K562 (cell line): ENCODE measurements at places on chromosomes 7 and 10. TPM values are rescaled to one million over a fixed set of nuclear protein-coding genes. Genes with fewer than 3 reads are reported as not detected.
A peak's percentile ranks its signal among the peaks of the same experiment; 100 is the strongest.

DNA sequence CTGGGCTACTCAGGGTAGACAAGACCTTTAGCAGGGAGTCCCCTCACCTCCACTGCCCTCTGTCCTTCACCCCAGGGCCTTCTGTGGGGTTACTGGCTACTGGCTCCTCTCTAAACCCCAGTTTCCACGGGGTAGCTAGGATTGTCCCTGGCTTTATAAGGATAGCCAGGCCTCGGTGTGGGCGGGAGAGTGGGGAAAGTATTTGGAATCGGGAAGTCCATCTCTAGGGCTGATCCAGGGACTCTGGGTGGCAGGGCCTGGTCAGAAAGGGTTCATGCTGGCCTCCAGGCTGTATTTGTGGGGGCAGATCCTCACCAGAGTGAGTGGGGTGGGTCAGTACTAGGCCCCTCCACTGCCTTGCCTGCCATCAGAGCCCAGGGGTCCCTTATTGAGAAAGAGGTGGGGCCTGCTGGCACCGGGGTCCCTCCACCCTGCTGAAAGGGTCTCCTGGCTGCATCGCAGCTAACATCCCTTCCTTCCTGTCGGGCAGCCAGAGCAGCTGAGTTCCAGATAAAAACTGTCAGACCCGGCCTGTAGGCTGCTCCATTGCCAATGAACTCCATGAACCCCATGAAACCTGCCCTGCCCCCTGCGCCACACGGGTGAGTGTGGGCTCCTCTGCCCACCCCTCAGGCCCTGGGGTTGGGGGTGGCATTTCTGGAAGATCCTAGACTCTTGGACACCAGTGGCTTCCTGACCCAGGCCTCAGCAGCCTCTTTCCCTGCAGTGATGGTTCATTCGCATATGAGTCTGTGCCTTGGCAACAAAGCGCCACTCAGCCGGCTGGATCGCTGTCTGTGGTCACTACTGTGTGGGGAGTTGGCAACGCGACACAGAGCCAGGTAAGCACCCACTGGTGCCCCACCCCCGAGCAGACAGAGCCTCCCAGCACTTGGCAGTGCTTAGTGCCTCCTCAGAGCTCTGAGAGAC lies 7.3 kb downstream of the ZMIZ2 start:
- DNase-seq = no peak
- H3K27ac ChIP-seq = no peak overlapping the region
- H3K4me3 ChIP-seq = no peak overlapping the region
- H3K4me1 ChIP-seq = peaks cover 31% of the 10 kb centered on the region

- H3K4me1 ChIP-seq = peaks cover 16% of the 10 kb centered on the region; the same call in 2 of the 3 replicates
- H3K27me3 ChIP-seq = no peaks in the 10 kb centered on the region
Observed at GRCh38 chr10:100986952-100987684, at the start of the genes MRPL43 and TWNK. TSS of gene MRPL43 (minus strand) at chr10:100987497. CDS start at chr10:100987443, 54 bp downstream. TSS of gene TWNK (plus strand) at chr10:100987543. CDS start at chr10:100988211, 668 bp downstream.

DNA sequence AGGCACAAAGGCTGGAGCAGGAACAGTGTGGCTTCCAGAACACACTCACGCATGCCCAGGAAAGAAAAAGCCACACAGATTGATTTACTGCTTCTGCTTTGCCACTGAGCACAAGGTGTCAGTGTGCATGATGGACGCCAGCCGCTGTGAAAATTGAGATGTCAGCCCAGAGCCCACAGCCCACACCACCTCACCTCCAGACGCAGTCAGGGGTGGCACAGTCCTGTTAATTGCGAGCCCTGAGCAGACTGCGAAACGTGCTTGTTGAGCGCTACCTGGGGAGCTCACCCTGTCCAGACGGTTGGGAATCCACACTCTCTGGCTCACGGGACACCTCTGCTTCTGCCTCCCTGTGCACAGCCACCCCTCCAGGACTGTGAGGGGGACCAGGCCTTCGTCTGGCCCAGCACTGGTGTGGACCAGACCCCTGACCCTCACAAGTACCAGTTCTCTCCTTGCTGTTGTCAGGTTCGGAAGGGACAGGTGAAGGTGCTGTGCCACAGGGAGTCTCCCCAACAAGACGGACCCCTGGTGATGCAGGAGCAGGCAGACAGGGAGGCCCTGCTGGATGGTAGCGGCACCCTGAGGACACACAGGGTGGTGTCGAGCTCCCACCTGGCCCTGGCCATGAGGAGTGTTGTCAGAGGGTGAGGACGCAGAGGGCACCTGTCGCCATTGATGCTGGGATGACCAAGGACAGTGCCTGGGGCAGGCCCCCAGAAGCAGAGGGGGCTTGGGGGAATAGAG lies 15.3 kb downstream of the RASGEF1A start:
- no peak overlapping the region for H3K4me3 ChIP-seq
- H3K27ac ChIP-seq = no peak overlapping the region
- H3K27me3 ChIP-seq = peaks cover 58% of the 10 kb centered on the region
- no peaks in the 10 kb centered on the region for H3K36me3 ChIP-seq
- no peak for DNase-seq

DNA sequence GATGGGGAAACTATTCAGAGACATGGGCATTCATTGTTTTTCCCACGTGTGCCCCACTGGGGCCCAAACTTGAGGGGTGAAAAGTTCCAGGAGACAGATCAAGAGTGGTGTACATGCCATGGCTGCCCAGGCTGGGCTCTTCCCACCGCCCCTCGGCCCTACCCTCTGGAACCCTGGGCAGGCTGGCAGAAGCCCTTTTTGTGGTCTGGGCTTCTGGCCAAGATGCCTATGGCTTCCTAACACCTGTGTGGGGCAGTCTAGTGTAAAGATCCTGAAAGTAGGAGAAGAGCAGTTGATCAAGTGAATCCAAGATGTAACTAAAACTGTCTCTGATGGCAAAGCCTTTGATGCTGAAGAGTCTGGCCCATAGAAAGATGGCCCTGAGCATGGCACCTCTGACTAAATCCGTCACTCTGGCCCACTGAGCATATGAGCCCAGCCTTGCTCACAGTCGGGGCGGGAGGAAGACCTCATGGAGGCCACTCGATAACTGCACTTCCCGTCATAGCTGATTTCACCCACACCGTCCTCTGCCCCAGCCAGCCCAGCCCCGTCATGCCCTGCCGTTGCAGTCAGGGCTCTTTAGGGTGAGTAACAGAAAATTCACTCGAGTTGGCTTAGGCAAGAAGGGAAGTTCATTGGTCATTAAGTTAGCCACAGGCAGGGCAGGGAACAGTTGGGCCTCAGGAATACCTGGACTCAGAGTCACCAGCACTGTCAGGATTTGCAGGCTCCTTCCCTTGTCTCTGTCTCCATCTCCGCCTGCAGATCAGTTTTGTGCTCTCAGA lies 37.9 kb upstream of the MTPAP start:
- no peak overlapping the region for H3K4me3 ChIP-seq
- no peak overlapping the region for H3K27ac ChIP-seq
- DNase-seq = no peak
- H3K27me3 ChIP-seq = no peaks in the 10 kb centered on the region
- no peaks in the 10 kb centered on the region for H3K36me3 ChIP-seq
- H3K4me1 ChIP-seq = no peaks in the 10 kb centered on the region; the same call in 2 of the 3 replicates

- H3K4me3 ChIP-seq = no peak overlapping the region
- no peaks in the 10 kb centered on the region for H3K36me3 ChIP-seq
- peaks cover 35% of the 10 kb centered on the region for H3K27me3 ChIP-seq
- no peaks in the 10 kb centered on the region for H3K4me1 ChIP-seq
Observed at GRCh38 chr10:78730754-78731153, 338.0 kb upstream of the ZMIZ1 start.

DNA sequence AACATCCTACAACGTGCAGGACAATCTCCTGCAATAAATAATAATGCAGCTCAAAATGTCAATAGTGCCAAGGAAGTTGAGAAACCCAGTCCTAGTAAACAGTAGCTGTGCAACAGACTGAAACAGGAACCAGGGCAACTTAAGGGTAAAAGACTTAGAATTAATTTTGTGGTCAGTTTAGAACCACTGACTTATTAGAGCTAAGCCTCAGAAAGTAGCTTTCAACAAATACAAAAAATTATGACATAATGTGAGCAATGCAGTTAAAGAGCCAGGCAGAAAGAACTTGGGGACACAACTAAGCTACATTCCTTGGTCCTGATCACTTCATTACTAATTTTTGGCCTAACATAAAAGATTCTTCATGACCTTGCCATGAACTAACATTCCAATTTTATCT lies 195.4 kb downstream of the MACC1 start:
- H3K36me3 ChIP-seq = no peaks in the 10 kb centered on the region
- no peak for DNase-seq
- H3K27ac ChIP-seq = no peak overlapping the region
- no peak overlapping the region for H3K4me3 ChIP-seq
- no peaks in the 10 kb centered on the region for H3K27me3 ChIP-seq

DNA sequence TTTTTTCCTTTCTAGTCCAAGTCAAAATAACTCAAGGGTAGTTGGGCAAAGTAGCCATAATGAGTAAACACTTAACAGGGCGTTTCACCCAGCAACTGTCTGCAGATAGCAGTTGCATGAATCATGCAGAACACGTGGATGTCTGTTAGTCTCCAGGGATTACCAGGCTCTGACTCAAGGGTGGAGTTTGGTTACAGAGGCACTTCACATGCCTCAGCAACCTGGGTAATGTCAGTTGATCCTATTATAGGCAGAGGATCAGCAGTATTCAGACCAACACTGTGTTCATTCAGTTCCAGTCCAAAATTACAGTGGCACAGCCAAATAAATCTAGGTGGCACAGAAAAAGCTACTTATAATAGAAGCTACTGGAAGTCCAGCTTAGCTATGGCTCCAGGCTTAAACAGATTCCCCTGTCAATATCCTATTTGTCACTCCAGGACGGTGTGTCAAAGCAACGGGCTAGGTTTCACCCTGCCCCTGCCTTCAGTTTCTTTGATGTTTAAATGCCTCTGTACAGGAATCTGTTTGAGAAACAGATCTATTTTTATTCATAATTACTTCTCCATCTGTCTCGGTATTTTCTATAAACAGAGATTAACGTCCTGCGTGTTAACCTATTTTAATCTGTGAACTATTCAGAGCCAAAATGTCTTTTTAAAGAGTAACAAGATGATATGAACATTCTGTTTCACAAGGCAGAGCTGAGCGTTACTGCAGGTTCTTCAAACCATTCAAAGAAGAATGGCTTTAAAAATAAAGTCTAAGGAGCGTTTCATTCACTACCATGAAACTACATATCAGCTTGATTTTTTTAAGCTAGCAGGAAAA lies 162.6 kb upstream of the AKR1E2 start:
- peak; percentile 22 for DNase-seq
- H3K27ac ChIP-seq = peak overlapping the region; percentile 38; the same call in 2 of the 3 replicates
- H3K4me1 ChIP-seq = peaks cover 7% of the 10 kb centered on the region; the same call in 2 of the 3 replicates

GRCh38 chr7:11430841-11431240 lies 401.2 kb downstream of the THSD7A start:
- H3K27me3 ChIP-seq = no peaks in the 10 kb centered on the region
- no peaks in the 10 kb centered on the region for H3K36me3 ChIP-seq
- no peak overlapping the region for H3K27ac ChIP-seq
- DNase-seq = no peak

DNA sequence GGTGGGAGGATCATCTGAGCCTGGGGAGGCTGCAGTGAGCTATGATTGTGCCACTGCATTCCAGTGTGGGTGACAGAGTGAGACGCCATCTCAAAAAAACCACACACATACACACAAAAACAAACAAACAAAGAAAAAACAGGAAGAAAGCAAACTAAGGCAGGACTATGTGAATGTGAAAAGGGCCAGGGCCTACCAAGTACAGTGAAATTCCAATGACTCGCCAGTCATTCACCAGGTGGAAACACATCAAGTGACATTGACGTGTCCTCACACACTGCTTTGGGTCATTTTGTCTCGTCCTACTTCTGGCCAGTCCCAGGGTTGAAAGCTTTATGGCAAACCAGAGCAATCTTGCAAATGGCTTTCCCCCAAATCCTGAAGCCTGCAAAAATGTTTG lies 79.9 kb downstream of the HIP1 start:
- H3K36me3 ChIP-seq = no peaks in the 10 kb centered on the region
- H3K27ac ChIP-seq = no peak overlapping the region; the same call in 2 of the 3 replicates

- H3K4me1 ChIP-seq = no peaks in the 10 kb centered on the region
- no peak overlapping the region for H3K4me3 ChIP-seq
- H3K27ac ChIP-seq = no peak overlapping the region
- DNase-seq = no peak
- H3K27me3 ChIP-seq = no peaks in the 10 kb centered on the region
Observed at GRCh38 chr7:36440880-36441279, 51.2 kb downstream of the ANLN start.

DNA sequence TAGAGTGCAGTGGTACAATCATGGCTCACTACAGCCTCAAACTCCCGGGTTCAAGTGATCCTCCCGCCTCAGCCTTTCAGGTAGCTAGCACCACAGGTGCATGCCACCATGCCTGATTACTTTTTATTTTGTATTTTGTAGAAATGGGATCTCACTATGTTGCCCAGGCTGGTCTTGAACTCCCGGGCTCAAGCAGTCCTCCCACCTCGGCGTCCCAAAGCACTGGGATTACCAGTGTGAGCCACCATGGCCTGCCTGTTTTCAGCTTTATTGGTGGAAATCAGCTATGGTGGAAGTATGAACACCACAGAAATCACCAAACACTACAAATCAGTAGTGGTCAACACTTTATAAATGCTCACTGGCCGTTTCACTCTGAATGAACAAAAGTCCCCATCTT lies 299.9 kb upstream of the LYZL1 start:
- H3K4me3 ChIP-seq = no peak overlapping the region
- H3K27me3 ChIP-seq = no peaks in the 10 kb centered on the region
- H3K27ac ChIP-seq = no peak overlapping the region
- H3K36me3 ChIP-seq = no peaks in the 10 kb centered on the region
- peaks cover 8% of the 10 kb centered on the region; the same call in 1 of the 2 replicates for H3K4me1 ChIP-seq

- H3K4me1 ChIP-seq = peaks cover 16% of the 10 kb centered on the region
- no peaks in the 10 kb centered on the region for H3K36me3 ChIP-seq
- peaks cover 7% of the 10 kb centered on the region; the same call in 2 of the 3 replicates for H3K27me3 ChIP-seq
- no peak overlapping the region for H3K27ac ChIP-seq
- no peak for DNase-seq
- H3K4me3 ChIP-seq = no peak overlapping the region
Observed at GRCh38 chr7:42232275-42232674, 4.7 kb downstream of the GLI3 start.

GRCh38 chr7:123746931-123747488 lies 1.8 kb downstream of the WASL start:
- DNase-seq = peak; percentile 41
- H3K27ac ChIP-seq = peak overlapping the region; percentile 94
- peaks cover 23% of the 10 kb centered on the region for H3K4me1 ChIP-seq
- peak overlapping the region; percentile 77 for H3K4me3 ChIP-seq
- peaks cover 18% of the 10 kb centered on the region; the same call in 2 of the 3 replicates for H3K36me3 ChIP-seq

GRCh38 chr7:39300276-39300675 lies 265.9 kb upstream of the YAE1 start:
- DNase-seq = no peak
- no peak overlapping the region for H3K27ac ChIP-seq
- H3K4me1 ChIP-seq = no peaks in the 10 kb centered on the region
- H3K36me3 ChIP-seq = no peaks in the 10 kb centered on the region
- H3K27me3 ChIP-seq = no peaks in the 10 kb centered on the region; the same call in 1 of the 2 replicates

- H3K4me3 ChIP-seq = no peak overlapping the region
- no peaks in the 10 kb centered on the region for H3K27me3 ChIP-seq
- DNase-seq = no peak
- H3K4me1 ChIP-seq = no peaks in the 10 kb centered on the region
Observed at GRCh38 chr7:99387912-99388311, 13.4 kb downstream of the ARPC1B start.

GRCh38 chr10:3803927-3804741 lies 19.1 kb upstream of the KLF6 start:
- H3K36me3 ChIP-seq = no peaks in the 10 kb centered on the region
- no peaks in the 10 kb centered on the region; the same call in 2 of the 3 replicates for H3K27me3 ChIP-seq
- peak overlapping the region; percentile 4; the same call in 1 of the 2 replicates for H3K4me3 ChIP-seq
- peak overlapping the region; percentile 95 for H3K27ac ChIP-seq
- H3K4me1 ChIP-seq = peaks cover 65% of the 10 kb centered on the region

The SLC18A3 gene
- total RNA-seq = not detected in 2 replicates

The UCMA gene
- total RNA-seq = not detected in 2 replicates

The UNCX gene
- total RNA-seq = not detected in 2 replicates

The LAMB1 gene
- total RNA-seq = 16.6 and 17.3 TPM in 2 replicates

The LRRTM3 gene
- not detected in 2 replicates for total RNA-seq

The LFNG gene
- 0.81 and 0.89 TPM in 2 replicates for total RNA-seq

The GHRHR gene
- total RNA-seq = not detected in 2 replicates

The MLLT10 gene
- 58.7 and 64.2 TPM in 2 replicates for total RNA-seq

The KIAA1217 gene
- 0.04 and 0.20 TPM in 2 replicates for total RNA-seq

The CALN1 gene
- 2.2 and 2.7 TPM in 2 replicates for total RNA-seq

The SNX10 gene
- total RNA-seq = 11.8 and 12.1 TPM in 2 replicates

The PKD1L1 gene
- 0.02 TPM in 1 of 2 replicates, not detected in the other for total RNA-seq

The JMJD1C gene
- total RNA-seq = 46.0 and 47.2 TPM in 2 replicates
